ENCODE measurements at places on chromosomes 11 and 22.

DNA sequence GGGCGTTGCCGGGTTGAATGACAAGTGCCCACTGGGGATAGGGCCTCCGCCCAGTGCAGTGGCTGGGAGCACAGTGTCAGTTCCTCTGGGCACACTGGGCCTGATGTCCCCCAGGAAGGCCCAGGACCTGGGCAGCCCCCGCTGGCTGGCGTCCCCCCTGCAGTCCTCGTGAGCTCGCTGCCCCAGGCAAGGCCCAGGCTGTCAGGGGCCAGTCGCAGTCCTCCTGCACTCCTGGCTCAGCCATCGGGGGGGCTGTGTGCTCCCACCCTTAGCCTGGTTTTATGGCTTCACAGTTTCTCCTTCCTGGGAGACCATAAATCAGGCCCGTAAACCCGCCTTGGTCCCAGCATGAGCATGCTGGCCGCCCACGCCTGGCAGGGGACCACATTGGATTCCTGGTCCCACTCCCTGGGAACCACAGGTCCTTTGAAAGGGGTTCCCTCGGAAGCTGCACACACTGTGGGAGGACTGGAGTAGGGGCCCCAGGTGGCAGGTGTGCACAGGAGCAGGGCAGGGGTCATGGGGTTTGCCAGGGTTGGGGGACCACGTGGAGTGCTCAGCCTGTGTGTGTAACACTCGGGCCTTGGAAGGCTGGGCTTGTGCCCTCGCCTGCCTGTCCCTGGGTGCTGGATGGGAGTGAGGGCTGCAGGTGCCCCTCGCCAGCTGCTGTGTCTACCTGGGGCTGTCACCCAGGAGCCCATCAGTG is 113.6 kb downstream of the KCNQ1OT1 start:
- no peak for DNase-seq

- peak; percentile 90 for DNase-seq
Observed at GRCh38 chr11:61887839-61888494, 3.4 kb downstream of the FADS3 start.

- DNase-seq: peak; percentile 56
Observed at GRCh38 chr22:29480512-29481264, 670 bp downstream of the NEFH start.

GRCh38 chr11:32884023-32884422 is 8.6 kb upstream of the QSER1 start:
- no peak for DNase-seq

GRCh38 chr11:76495019-76495418 is 50.2 kb downstream of the EMSY start:
- DNase-seq: no peak

GRCh38 chr22:32634421-32634981 is 159.9 kb downstream of the FBXO7 start:
- no peak for DNase-seq

DNA sequence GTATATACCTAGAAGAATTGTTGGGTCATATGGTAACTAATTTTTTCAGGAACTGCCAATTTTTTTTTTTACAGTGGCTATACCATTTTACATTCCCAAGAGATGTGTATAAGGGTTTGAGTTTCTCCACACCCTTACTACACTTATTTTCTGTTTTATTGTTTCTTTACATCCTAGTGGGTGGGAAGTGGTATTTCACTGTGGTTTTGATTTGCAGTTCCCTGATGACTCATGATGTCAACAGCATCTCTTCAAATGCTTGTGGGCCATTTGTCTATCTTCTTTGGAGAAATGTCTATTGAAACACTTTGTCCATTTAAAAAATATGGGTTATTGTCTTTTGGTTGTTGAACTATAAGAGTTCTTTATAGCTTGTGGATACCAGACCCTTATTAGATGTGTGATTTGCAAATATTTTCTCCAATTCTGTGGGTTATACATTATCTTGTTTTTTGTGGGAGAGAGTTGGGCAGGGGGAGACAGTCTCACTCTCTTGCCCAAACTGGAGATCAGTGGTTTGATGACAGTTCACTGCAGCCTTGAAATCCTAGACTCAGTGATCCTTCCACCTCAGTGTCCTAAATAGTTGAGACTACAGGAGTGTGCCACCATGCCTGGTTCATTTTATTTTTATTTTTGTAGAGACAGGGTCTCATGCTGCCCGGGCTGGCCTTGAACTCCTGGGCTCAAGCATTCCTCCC is 30.3 kb upstream of the PISD start:
- peak; percentile 68 for DNase-seq

DNA sequence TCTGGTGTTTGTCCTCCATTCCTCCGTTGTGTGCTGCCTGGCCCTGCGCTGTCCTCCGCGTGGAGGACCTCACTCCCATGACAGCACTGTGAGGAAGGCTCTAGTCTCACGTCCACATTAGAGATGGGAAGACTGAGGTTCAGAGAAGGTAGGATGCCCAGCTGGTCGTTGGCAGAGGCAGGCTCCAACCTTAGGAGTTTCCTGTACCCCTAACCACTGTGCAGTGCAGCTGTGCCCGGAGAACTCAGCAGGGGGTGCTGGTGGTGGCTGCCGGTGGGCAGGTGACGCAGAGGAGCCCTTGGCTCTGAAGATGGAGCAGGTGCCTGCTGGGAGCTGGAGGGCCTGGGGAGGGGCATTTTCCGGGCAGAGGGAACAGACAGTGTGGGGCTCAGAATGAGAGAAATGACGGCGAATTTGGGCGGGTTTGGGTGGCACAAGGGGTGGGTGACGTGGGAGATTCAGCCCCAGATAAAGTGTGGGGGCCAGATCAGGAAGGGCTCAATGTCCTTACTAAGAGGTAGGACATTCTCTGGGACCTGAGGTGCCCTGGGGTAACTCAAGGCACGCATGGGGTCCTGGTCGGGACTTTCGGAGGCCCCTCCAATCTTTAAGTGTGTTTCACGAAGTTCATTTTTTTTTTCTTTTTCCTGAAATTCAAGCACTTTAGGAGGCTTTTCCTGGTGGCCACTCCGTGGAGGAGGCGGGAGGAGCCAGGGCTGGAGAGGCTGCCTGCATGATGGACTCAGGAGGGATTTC is 535.0 kb downstream of the TBC1D22A start:
- DNase-seq: no peak

GRCh38 chr11:10581481-10582019 is 13.1 kb upstream of the LYVE1 start:
- DNase-seq: peak; percentile 63

- no peak for DNase-seq
Observed at GRCh38 chr11:129922674-129923073, 27.3 kb upstream of the NFRKB start.

GRCh38 chr11:117917591-117918151 is 11.5 kb downstream of the TMPRSS13 start:
- DNase-seq: no peak

- DNase-seq: no peak
Observed at GRCh38 chr11:111091321-111091938, 154.1 kb upstream of the POU2AF2 start.

DNA sequence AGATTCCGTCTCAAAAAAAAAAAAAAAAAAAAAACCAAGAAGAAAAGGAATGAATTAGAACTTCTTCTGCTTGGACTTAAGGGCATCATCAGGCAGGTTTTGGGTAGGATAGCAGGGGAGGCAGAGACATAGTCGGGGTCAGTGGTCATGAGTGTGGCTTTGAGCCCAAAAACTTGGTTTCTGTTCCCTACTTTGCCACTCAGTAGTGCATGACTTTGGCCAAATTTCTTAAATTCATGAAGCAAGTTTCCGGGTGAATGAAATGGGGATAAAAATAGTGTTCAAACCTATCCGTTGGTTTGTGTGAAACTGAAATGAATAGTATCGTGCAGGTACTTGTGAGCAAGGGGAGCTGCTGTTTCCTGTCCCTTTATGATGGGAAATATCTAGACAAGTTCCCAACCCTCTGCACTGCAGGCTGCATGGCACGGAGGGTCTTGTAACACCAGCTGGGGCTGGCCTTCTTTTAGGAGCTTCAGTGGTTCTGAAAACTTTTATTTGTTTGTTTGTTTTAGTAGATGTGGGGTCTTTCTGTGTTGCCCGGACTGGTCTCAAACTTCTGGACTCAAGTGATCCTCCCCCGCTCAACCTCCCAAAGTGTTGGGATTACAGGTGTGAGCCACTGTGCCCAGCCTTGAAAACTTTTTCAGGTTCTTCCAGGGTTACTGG is 18.4 kb downstream of the NEAT1 start:
- DNase-seq: peak; percentile 43

DNA sequence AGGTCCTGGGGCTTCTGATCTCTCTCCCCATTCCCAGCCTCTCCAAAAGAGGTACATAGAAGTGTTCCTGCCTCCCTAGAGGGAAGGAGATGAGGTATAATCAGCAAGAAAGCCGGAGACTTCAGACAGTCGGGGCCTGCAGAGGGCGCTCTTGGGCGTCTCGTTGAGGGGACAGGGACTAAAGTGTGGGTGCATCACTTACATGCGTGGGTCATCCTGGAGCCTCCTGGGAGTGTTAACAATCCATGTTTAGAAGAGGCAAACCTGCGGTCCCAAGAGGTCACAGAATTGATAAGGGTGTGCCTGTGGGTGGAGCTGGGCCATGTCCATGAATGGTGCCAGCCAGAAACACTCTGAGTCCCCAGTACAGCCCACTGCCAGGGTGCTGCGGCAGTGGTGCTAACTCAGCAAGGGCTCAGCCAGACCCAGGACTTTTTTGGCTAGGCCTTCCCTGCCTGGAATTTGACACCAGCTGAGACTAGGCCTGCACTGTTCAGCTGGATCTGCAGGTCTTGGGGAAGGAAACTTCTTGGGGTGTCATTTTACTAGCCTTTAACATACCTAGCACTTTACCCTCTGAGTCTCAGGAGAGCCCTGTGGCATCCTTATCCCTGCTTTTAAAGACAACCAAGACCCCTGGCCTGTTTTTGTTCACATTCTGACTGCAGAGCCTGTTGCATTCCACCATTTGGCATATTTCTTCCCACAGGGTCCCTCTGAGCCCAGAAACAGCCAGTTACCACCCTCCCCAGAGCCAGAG is 5.5 kb downstream of the YDJC start:
- peak; percentile 23 for DNase-seq

DNA sequence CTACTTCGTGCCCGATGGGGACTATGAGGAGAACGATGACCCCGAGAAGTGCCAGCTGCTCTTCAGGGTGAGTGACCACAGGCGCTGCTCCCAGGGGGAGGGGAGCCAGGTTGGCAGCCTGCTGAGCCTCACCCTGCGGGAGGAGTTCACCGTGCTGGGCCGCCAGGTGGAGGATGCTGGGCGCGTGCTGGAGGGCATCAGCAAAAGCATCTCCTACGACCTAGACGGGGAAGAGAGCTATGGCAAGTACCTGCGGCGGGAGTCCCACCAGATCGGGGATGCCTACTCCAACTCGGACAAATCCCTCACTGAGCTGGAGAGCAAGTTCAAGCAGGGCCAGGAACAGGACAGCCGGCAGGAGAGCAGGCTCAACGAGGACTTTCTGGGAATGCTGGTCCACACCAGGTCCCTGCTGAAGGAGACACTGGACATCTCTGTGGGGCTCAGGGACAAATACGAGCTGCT is 751 bp downstream of the FIBIN start:
- no peak for DNase-seq

DNA sequence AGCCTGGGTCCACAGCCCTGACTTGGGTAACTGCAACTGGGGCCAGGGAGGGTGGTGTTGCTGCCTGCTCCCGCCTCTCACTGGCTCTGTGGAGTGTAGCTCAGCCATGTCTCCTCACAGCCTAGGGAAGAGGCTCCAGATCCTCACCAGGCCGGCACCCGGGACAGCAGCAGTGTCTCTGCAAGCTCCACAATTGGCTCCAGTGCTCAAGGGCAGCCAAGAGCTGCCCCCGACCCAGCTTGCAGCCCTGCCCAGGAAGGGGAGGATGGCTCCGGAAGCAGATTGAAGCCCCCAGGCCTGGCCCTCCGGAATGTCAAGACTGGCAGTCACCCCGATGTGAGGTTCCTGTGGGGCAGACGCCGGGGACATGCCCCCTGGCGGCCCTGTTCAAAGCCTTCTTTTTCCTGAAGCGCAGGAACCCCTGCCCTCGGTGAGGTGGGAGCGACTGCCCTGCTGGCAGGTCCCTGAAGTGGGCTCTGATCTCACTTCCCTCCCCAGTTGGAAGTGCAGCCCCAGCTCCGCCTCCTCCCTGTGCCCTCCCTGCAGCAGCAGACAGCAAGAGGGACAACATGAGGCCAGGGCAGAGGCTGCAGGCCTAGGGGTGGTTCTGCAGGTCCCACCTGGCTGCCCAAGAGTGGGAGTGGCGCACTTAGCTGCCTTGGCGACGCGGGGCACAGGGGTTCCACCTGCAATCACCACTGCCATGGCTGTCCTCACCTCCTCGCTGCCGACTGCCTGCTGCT is 816.2 kb upstream of the LUZP2 start:
- no peak for DNase-seq

DNA sequence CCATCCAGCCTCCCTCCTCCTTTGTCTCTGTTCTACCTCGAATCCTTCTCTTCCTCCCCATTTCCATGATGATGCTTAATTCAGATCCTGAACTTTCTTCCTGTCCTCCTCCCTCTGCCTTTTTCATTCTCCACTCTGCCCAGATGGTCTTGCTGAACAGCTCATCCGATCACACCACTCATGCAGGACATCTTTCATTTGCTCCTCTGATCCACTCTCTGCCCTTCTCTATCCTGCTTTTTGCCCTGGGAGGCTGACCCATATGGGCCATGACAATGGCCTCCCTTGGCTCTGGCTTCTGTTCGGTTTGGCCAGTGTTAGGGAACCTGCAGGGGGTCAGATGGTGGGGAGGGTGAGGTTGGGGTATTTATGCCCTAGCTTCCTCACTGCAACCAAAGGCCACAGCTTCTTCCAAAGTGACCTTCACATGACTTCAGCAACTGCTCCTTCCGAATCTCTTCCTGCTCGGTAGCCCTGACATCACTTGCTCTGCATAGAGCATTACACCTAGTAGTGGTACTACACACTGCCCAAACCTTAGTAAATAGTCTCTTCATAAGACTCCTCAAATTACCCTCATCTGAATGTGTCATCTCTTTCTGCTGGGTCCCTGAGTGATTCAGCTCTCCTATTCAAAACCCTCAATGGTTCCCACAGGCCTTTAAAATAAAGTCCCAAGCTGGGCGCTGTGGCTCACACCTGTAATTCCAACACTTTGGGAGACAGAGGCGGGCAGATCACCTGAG is 32.7 kb upstream of the MICAL2 start:
- DNase-seq: peak; percentile 81

DNA sequence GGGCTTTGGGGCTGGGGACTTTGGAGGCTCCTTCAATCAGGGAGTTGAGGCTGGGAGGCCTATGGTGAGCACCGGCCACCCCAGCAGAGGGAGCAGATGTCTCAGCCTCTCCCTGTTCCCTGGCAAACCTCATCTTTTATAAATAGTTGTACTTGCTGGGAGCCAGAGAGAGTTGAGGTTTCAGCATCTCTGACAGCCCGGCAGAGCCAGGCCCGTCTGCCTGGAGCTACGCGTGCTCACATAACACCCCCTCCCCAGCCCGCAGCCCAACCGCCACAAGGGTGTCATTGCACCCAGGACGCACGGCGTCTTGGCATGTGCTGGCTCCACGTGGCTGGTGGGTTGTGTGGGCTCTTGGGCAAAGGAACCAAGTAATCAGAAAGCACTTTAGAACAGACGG is 127.1 kb downstream of the CHST1 start:
- no peak for DNase-seq

DNA sequence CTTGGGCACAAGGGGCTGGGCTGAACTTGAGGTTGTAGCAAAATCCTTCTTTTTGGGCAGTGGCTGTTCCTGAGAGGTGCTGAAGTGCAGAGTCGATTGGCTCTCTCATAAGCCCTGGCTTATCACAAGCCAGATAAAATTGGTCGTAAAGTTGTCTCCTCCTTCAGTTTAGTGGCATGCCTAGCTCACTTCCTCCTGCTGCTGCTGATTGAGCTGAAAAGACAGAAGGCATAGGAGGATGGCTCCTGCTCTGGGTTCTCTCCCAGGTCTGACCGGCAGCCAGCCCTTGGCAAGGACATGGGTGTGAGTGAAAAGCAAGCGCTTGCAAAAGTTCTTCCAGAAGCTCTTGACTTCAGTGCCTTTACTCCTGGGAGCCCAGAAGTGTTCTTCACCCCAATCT is 83.9 kb downstream of the LDLRAD3 start:
- no peak for DNase-seq
